ENCODE measurements at places on chromosomes 6 and 20.

DNA sequence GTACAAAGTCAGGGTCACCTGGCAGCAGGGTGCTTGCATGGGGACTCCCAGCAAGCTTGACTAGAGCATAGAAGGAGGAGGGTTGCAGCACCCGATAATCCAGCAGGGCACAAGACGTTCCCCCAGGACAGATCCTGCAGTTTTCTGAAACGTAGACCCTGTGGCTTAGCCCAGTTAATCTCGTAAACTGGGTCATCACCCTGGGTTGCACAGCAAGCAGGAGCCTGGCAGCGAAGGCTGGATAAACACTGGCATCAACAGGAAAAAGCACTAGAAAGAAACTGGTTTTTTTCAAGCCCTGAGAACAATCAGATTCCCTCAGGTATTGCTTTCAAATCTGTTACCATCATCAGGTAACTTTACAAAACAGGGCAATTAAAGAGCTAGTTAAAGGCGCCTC, 92.6 kb downstream of the PDE7B start:
- no peak for ATAC-seq

DNA sequence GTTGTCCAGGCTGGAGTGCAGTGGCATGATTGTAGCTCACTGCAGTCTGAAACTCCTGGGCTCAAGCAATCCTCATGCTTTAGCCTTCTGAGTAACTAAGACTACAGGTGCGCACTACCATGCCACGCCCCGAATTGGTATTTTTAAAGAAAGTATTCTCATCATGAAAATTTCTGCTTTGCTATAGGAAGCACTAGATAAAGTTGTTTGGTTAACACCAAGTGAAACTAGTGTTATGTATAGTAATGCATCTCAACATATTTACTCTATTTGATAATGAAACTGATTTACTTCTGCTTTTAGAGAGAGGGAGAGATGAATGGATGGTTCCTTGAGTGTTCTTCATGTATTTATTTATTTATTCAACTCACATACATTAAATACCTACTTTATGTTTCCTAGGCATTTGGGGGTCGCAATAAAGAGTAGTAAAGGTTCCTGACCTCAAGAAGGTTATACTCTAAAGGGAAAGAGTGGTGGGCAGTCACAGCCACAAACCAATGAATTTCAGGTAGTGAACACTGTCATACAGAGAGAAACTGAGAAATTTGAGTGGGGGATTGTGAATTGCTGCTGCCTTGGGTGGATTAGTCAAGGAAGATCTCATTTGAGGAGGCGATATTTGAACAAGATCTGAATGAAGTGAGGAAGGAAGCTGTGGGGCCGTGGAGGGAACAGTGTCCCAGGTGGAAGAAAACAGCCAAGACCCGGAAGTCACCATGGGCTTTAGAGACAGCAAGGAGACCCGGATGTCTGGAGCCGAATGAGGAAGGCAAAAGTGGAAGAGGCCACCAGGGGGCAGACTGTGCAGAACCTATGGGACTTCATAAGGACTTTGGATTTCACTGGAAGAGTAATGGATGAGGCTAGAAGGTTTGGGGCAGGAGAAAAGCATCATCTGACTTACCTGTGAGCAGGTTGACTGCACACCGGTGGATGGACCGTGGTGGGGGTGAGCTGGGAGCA, 185.6 kb downstream of the TSHZ2 start:
- ATAC-seq: peak; percentile 46

DNA sequence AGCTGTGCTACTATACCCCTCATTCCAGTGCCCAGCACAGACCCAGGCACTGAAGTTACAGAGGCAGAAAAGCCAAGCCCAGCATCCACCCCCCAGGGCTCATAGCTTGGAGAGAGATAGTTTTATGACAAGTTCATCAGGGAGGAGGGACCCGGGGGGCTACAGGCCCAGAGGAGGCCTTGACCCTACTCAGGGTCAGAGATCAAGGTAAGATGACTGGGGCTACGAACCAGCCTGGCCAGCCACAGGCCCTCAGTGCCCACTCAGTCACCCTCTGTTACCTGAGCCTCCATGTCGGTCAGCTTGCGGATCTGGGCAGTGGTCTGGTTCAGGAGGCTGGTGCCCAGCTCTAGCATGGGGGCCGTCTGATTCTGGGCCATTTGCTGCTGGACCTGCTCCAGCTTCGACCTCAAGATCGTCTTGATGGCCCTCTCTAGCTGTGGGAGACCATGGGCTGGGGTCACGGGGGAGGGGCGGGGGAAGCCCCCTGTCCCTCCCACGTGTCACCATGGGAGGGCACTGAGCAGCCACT, 26.1 kb downstream of the ANGPT4 start:
- no peak for ATAC-seq

DNA sequence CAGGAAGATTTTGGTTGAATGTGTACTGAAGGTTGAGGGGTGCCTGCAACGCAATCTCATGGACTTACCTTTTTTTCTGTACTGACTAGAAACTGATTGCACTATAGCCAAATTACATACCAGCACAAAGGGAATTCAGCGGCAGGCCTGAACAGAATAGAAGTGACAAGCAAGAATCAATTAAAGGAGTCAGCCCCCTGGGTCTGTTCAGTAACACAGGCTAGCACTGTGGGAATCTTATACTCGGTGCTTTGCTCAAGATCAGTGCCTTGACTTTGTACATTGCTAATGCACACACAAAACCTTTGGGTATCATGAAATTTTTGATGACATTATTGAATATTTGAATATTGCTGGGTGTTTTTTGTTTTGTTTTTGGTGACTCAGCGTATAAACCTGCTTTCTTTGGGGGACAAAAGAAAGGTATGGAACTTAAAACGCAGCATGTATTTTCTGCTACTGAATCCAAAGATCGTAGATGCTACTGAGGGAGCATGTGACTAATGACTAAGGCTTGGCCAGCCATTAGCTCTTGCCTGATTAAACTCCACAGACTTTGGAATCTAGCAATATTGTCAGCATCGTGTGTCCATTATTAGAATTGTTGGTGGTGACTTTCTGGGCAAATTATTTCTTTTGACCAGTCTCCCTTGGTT, 236.6 kb downstream of the ARID1B start:
- no peak for ATAC-seq

GRCh38 chr6:11750682-11751081, 27.9 kb downstream of the ADTRP start:
- ATAC-seq: no peak

DNA sequence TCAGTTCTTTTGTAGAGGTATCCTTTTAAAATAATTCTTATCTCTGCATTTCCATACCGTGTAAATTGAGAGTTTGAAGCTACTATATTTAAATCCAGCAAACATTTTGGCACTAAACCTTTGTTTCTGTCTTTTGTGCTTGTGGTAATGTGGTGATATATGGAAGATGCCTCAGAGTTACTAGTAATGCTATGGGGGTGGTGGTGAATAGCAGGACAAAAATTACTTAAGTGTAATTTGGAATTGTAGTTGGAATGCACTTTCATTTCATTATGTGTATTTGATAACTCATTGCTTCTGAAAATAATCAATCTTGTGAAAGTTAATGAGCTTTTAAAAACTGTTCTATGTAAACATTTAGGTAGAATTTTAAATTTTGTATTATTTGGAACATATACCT, 404.5 kb downstream of the PHF3 start:
- ATAC-seq: no peak

GRCh38 chr6:53866226-53866625, 71.4 kb downstream of the LRRC1 start:
- no peak for ATAC-seq

- ATAC-seq: no peak
Observed at GRCh38 chr6:157600807-157601206, 219.8 kb downstream of the ZDHHC14 start.

DNA sequence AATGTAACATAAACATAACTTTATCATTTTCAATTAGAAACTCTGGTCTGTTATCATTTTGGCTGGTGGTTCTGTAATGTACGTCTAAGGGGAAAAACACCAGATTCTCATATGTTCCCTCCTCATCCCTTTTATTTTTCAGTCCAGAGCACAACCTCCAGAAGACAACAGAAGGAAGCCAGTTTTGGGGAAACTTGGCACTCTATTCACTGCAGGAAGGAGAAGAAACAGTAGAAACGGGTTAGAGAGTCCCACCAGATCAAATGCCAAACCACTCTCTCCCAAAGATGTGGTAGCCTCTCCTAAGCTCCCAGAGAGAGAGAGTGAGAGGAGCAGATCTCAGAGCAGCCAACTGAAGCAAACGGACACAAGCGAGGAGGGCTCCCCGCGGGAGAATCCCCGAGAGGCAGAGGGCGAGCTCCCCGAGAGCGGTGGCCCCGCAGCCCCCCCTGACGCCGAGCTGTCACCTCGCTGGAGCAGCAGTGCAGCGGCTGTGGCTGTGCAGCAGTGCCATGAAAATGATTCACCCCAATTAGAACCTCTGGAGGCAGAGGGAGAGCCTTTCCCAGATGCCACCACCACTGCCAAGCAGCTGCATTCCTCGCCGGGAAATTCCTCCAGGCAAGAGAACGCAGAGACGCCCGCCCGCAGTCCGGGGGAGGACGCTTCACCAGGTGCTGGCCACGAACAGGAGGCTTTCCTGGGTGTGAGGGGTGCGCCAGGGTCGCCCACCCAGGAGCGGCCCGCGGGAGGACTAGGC, 117.8 kb downstream of the RTN4IP1 start:
- peak; percentile 18 for ATAC-seq

DNA sequence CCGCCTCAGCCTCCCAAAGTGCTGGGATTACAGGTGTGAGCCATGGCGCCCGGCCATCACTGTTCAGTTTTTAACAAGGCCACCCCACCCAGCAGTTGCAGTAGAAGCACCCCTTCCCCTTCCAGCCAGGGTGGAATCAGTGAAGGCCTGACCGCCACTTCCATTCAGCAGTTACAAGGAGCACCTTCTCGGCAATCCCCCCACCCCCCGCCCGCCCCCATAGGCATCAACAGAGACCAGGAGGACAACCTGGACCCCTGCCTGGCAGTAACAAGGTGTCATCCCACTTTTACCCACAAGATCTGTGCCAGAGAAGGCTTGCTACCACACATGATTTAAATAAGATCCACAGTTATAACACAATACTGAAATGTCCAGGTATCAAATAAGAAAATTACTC, 23.1 kb downstream of the NCR2 start:
- no peak for ATAC-seq

DNA sequence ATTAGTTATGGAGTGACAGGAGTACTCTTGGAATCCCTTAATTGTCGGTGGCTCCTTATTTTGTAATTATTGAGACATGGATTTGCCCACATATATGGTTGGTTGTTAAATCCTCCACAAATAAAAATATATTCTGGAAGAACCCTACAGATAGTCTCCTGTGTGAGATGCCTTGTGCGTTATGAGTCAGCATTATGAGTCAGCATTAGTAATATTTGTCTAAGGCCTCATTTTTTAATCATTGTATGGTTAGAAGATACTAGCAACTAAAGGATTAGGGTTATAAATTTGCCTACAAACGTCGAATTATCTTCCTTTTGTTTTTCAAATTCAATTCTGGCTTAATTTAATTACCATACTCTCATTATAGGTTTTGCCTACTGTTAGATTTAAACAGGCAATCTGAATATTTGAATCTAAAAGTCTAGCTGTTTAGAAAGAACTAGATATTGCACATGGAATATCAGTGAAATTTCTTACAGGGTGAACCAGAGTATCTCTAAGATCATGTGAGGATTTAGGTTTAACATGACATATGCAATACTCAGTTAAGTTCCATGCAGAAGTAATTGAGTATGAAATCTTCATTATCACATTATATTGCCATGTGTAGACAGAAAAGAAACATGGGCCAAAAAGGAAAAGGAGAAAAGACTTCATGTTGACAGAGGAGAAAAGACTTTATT, 5.9 kb downstream of the C6orf58 start:
- ATAC-seq: peak; percentile 81

DNA sequence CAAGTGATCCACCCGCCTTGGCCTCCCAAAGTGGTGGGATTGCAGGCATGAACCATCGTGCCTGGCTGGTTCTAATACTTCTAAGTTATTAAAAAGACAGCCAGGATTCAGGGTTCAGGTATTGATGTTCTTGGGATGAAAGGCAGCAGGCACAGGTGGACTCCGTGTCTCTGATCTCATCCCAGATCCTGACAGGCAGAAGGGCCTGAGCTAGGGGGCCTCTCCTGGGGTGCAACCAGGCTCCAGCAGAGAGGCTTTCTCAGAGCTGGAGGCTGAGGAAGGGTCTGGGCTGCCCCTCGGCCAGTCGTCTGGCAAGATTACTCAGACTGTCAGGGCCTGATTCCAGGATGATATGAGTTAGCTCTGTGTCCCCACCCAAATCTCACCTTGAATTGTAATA, 106.3 kb downstream of the SCML4 start:
- no peak for ATAC-seq

- peak; percentile 84 for ATAC-seq
Observed at GRCh38 chr6:4714961-4715501, 61.2 kb upstream of the CDYL start.

DNA sequence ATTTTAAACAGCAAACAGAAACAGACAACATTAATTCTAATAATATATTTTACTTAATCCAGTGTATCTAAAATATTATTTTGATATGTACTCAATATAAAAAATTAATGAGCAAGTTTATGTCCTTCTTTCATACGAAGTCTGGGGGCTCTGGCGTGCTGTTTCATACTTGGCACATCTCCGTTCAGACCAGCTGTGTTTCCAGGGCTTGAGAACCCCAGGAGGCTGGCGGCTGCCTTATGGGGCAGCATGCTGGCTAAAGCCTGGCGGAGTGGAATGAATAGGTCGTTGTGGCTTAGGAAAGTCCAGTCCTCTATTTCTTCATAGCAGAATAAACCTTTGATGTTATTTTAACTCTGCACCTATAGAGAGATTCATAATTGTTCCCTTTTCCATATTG, 43.3 kb downstream of the DUSP22 start:
- ATAC-seq: no peak

- ATAC-seq: no peak
Observed at GRCh38 chr6:136117081-136117480, 133.0 kb downstream of the MTFR2 start.

DNA sequence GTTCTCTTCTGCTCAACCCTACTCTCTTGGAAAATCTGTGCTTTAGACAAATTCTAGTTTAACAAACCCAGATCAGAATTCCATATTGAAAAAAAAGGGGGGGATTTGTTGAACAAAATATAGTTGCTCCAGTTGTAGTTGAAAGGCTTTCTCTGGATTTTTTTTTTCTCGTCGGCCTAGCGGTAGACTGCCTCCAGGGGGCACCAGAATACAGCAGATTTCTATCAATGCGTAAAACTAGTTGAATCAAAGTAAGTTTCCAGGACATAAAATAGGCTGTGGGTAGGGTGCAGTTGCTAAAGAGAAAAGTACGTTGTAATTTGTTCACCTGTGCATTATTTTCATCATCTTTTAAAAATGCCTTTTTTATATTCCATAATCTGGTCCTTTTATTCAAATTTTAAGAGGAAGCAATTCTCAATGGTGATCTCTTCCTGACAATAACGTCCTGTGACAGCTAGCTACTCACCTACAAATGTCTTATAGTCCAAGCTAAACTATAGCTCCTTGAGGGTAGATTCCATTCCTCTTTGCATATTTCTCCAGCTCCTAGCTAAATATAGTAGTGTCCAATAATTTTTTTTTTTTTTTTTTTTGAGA, 105.4 kb downstream of the PERP start:
- ATAC-seq: peak; percentile 62

- ATAC-seq: no peak
Observed at GRCh38 chr6:139905404-139906052, 531.1 kb upstream of the CITED2 start.
